ENCODE measurements at places on chromosomes 13 and 19. TPM values are rescaled to one million over a fixed set of nuclear protein-coding genes. Genes with fewer than 3 reads are reported as not detected.

Gene TUBA3C
- not detected for total RNA-seq

Gene CYP4F3
- total RNA-seq: 0.23 TPM

Gene ZNF793
- total RNA-seq: 44.5 TPM

Gene CEACAM4
- total RNA-seq: not detected

Gene PSG1
- total RNA-seq: not detected

Gene PPAN
- 18.5 TPM for total RNA-seq

Gene KLK6
- not detected for total RNA-seq

Gene PDX1
- total RNA-seq: not detected

Gene NKPD1
- 0.69 TPM for total RNA-seq

Gene FREM2
- 4.6 TPM for total RNA-seq

Gene ICAM4
- 0.46 TPM for total RNA-seq

Gene APC2
- total RNA-seq: 122 TPM

Gene KLK11
- total RNA-seq: not detected

Gene LSM14A
- 78.7 TPM for total RNA-seq

Gene C1QTNF9
- 0.23 TPM for total RNA-seq

Gene KRTDAP
- total RNA-seq: not detected

Gene NXNL1
- not detected for total RNA-seq

Gene FXYD7
- 22.1 TPM for total RNA-seq

Gene PLPPR3
- 125 TPM for total RNA-seq

Gene SYT3
- 36.0 TPM for total RNA-seq

Gene SLITRK6
- total RNA-seq: 48.4 TPM

Gene KLHL1
- 34.1 TPM for total RNA-seq

Gene ZNF493
- total RNA-seq: 96.7 TPM

Gene RAVER1
- total RNA-seq: 4.8 TPM

Gene RASAL3
- total RNA-seq: 1.2 TPM

Gene COL5A3
- 1.2 TPM for total RNA-seq

Gene GAPDHS
- total RNA-seq: not detected

Gene URAD
- total RNA-seq: not detected

Gene TPP2
- total RNA-seq: 47.5 TPM

Gene SIGLEC12
- total RNA-seq: not detected

Gene CCDC70
- total RNA-seq: not detected

Gene RYR1
- 4.6 TPM for total RNA-seq

Gene FXYD1
- total RNA-seq: 3.2 TPM

Gene SLC7A10
- 5.5 TPM for total RNA-seq

Gene YJEFN3
- 11.1 TPM for total RNA-seq
